ENCODE measurements at places on chromosomes 11 and 22.

- DNase-seq = peak; percentile 52
Measured at GRCh38 chr11:30282289-30282631, 40.6 kb upstream of the ARL14EP start.

GRCh38 chr22:50276143-50276542 lies 6.0 kb upstream of the MAPK11 start:
- peak; percentile 44 for DNase-seq

DNA sequence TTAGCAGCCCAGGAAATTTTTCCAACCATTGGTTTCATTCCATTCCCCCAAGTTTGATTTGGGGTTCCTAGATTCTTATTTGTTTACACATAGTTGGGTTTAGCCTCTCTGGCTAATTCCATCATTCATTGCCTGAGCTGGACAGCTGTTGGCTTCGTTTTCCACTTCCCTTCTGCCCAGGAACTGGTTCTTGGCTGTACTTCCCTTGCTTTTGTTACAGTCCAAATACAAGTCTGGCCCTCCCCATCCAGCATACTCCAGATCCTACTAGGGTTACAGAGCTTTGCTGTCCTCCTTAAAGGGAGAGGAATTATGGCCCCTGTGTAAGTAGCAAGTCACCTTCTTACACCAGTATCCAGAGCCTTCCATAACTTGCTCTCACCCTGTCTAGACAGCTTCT lies 356.3 kb downstream of the FAT3 start:
- DNase-seq = no peak

- no peak for DNase-seq
Measured at GRCh38 chr11:62015615-62016014, 48.2 kb upstream of the FTH1 start.

DNA sequence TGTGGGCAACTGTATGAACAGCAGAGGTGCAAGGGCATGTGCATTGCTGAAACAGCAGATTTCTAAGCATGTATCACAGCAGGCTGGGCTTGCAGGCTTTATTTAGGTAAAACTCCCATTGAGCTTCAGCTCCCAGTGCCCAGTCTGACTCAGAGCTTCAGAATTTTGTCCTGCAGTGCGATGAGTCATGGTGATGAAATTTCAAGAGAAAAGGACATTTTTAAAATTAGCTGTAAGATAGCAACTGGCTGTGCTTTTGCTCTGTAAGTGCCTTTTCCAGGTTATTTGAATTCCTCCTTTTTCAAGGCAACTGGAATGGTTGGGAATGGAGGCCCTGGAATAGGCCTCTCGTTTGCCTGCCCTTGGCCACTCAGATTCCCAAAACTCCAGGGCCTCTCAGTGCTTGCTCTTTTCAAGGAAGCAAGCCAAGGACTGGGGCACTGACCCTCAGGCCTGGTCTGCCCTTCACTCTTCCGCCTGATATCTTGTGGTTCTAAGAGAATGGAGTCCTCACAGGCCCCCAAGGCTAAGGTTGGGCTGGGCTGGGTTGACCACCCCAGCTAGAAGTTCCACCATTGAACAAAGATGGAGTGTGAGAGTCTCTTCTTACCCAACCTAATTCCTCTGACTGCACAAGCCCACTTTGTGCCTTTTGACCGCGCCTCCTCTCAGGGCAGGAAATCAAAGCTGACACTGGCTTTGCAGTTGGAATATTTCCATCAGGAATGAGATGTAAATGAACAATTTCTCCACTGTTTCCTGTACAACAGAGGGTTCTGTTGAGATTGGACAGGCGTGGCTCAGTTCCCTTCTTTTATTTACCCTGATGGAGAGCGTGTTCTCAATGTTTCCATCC lies 59.5 kb upstream of the PRSS23 start:
- no peak for DNase-seq

DNA sequence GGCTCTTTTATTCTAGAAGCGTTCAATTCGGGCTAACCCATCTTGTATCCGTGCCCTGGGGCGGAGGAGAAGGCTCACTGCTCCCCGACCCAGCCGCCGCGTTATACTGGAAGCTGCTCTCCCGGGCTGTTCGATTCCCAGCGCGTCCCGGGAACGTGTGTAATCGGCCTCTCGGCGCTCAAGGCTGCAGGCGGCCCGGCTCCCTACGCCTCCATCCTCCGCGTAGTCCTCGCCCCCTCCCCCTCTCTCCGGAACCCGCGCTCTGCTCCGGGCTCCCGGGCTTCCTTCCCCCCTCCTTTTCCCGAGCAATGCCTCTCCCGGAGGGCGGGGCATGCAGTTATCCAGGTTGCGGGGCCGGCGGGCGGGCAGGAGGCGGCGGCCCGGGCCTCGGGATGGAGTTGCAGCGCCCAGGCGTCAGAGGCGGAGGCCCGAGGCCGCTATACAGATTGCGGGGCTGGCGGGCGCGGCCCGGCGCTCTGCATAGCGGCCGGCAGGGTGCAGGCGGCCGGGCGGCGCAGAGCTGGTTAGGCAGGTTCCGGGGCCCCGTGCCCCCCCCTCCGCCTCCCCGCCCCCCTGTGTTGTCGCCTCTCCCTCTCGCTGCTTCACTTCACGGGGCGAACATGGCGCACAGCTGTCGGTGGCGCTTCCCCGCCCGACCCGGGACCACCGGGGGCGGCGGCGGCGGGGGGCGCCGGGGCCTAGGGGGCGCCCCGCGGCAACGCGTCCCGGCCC lies at the start of gene KMT2A:
KMT2A (plus strand) TSS at position 600 of the 732 bp plus-strand sequence; CDS start at position 621, 21 bp downstream.
- DNase-seq = peak; percentile 89

DNA sequence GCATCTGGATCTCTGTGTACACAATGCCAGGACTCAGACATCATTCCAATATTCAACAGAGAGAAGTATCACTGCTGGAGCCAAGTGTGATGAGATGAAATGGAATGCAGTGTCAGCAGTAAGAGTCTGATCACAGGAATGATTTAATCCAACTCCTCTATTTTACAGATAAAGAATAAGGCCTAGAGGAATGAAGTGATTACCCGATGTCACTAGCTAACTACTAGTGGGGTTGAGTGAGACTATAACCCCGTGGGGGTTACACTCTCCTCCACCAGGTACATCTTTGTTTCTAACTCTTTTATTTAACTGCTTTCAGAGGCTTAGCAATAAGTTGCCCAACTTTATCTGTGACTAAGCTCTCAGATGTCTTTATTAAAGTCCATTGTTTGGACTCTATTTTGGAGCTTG lies 94.2 kb upstream of the FAT3 start:
- no peak for DNase-seq
